ENCODE measurements at places on chromosomes 4 and X.

DNA sequence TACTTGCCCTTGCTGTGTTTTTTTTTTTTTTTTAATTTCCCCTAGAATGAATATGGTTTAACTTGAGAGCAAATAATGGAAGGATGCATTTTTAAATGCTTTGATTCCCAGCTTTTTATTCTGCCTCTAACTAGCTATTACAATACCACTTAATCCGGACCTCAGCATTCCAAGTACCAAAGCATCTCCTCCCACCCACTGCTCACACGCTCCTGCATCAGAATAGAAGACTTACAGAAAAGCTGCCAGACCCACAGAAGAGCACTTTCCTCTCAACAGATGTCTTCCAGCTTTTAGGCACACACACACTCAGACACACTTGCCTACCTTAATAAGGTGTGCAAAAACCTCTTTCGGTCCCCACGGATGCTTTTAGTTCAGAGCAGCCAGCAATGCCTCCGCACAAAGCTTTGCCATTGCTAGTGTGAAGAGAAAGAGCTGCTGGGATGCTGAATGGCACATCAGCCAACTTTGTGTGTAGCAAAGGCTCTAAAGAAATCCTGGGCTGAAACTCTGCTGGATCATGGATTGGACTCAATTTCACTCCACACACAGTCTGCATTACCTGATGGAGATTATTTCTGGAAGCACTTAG is 1056.2 kb downstream of the DMD start:
- H3K27ac ChIP-seq = no peak overlapping the region
- no peaks in the 10 kb centered on the region for H3K4me1 ChIP-seq
- no peak overlapping the region for H3K4me3 ChIP-seq
- no peaks in the 10 kb centered on the region for H3K27me3 ChIP-seq
- H3K36me3 ChIP-seq = no peaks in the 10 kb centered on the region

DNA sequence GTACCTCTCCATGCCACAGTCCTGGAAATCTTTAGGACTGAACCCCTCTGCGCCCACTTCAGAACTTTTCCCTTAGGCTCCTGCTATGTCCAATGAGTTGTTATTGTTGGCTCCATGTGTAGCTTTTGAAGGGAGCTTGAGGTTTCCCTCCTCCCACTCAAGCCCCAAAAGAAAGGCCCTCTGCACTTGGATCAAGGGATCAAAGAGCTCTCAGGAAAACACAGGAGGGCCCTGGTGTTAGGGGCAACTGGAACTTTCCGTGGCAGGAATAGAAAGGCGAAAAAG is 135.0 kb downstream of the RASL11B start:
- H3K36me3 ChIP-seq = no peaks in the 10 kb centered on the region
- no peaks in the 10 kb centered on the region for H3K4me1 ChIP-seq
- no peak overlapping the region for H3K4me3 ChIP-seq
- no peak for DNase-seq
- H3K27ac ChIP-seq = no peak overlapping the region
- H3K27me3 ChIP-seq = no peaks in the 10 kb centered on the region

DNA sequence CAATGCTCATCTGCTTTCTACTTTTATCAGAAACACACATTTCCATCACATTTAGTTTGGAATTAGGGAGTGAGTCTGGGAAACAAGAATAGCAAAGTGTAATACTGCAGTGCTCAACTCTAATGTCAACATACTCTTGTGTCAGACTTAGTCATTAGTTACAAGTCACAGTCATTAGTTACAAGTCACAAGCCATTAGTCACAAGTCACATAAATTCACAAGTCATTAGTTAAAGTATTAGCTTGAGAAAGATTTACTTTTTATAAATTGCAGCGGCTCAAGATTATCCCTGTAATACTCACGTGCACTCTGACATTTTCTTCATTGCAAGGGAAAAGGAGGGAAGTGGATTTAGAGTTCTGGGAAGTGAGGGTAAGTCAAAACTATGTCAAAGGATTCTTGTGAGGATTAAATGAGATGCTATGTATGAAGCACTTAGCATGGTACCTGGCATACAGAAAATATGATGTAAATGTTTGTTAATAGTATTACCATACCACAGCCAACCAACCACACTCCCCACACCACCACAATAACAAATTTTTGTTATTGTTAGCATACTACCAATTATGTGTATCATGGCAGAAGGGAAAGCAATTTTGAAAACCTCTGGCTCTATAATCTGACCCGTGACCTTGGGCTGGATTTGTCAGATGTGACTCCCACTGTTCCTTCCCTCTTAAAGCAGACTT is 116.6 kb downstream of the ARHGAP24 start:
- no peaks in the 10 kb centered on the region for H3K27me3 ChIP-seq
- no peaks in the 10 kb centered on the region for H3K36me3 ChIP-seq
- H3K27ac ChIP-seq = no peak overlapping the region
- DNase-seq = no peak
- H3K4me1 ChIP-seq = no peaks in the 10 kb centered on the region

DNA sequence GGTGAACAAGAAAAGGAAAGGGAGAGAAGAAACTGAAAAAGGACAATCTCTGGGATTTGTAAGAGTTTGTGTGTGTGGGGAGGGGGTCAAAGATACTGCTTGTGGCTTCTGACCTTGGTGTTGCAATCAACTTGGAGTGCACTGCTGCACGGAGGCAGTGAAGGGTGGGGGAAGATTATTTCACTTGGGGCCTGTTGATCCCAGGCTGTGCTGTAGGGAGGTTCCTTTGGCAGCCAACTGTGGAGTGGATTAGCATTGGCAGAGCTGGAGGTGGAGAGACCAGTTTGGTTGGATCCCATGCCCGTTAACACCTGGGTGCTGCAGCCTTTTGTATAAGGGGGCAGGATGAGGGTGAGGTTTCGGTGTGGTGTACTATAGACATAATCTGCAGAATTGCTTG is 38.2 kb downstream of the AFF1 start:
- H3K4me3 ChIP-seq = peak overlapping the region; percentile 45
- H3K36me3 ChIP-seq = no peaks in the 10 kb centered on the region
- H3K4me1 ChIP-seq = peaks cover 59% of the 10 kb centered on the region
- DNase-seq = no peak
- peak overlapping the region; percentile 74 for H3K27ac ChIP-seq

- H3K27me3 ChIP-seq = no peaks in the 10 kb centered on the region
- H3K36me3 ChIP-seq = no peaks in the 10 kb centered on the region
- peak overlapping the region; percentile 72 for H3K27ac ChIP-seq
Measured at GRCh38 chr4:88759039-88759894, 61.6 kb upstream of the NAP1L5 start.

DNA sequence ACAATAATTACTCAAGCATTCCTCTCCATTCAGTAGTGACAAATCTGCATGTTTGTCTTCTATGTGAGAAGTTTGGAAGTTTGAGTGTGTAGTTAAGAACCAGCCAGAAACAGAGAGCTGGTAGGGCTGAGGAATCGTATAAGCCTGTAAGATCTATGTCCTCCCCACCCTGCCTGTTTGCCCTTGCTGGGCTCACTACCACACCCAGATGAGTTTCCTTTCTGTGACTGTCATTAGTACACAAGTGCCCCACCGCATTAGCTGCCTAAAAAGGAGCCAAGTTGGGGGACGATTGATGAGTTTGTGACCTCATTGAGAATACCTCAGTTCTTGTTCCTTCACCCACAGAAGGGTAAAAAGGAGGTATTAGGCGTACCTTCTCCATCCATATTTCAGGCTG is 28.3 kb downstream of the DOCK11 start:
- H3K27ac ChIP-seq = peak overlapping the region; percentile 94
- H3K36me3 ChIP-seq = peaks cover 3% of the 10 kb centered on the region
- H3K27me3 ChIP-seq = no peaks in the 10 kb centered on the region
- H3K4me1 ChIP-seq = peaks cover 37% of the 10 kb centered on the region
- DNase-seq = no peak
- H3K4me3 ChIP-seq = peak overlapping the region; percentile 76

GRCh38 chr4:47704693-47705325 is 133.1 kb downstream of the CORIN start:
- no peak overlapping the region for H3K27ac ChIP-seq
- no peaks in the 10 kb centered on the region for H3K4me1 ChIP-seq

- no peaks in the 10 kb centered on the region for H3K36me3 ChIP-seq
- H3K4me1 ChIP-seq = no peaks in the 10 kb centered on the region
- no peak overlapping the region for H3K4me3 ChIP-seq
Measured at GRCh38 chr4:160523231-160523630, 1420.4 kb downstream of the RAPGEF2 start.

All from T-helper 17 cell (primary cell).